Fibroblast of skin of left quadriceps (primary cell): ENCODE measurements at places on chromosomes 1 and 21.

DNA sequence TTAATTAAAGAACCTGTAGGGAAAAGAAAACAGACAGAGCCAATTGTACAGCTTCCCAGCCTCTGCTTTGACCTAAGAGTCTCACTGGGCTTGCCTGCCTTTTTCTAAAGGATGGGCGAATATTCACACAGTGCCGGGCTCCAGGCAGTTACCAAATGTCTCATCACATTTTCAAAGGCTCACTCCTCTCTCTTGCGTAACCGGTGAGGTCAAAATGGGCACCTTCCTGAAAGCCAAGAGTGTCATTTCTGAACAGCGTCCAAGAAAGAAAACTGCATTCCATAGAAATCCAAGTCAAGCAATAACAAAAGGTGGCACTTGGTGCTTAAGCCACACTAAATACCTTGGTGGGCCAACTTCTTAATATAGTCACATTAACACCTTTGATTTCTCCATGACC, 710 bp upstream of the PALMD start:
- no peak for DNase-seq

- DNase-seq, result no peak
Observed at GRCh38 chr1:155392898-155393411, 72.3 kb downstream of the RUSC1 start.

DNA sequence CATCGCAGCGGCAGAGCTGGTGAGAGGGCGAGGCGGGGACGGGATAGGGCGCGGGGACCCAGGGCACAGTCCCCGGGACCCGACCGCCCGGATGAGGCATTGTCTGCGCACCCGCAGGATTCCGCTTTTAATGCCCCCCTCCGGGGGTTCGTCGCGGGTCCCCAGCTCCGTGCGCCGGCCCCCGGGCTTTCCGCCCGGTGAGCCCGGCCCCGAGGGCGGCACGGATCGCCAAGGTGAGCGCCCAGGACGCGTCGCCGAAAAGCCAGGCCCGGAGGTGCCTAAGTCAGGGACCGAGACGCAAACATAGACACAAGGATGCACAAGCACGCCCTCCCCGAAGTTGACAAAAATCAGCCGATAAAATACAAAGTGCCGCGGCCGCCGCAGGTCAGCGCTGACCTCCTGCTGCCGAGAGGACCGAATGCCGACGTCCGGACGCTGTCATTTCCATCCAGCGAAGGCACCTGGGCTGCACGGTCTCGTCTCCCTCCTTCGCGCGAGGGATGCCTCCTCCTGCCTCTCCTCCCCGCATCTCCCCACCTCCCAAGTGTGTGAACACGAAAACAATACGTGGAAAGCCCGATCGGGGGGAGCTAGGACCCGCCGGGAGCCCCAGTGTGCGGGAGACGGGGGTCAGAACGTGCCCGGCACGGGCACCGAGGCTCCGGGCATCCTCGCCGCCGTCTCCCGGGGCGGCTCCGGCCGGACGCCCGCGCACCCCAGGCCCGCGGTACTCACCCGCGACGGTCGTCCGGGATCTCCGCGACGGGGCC, 101.1 kb upstream of the SOD1 start:
- peak; percentile 20 for DNase-seq

DNA sequence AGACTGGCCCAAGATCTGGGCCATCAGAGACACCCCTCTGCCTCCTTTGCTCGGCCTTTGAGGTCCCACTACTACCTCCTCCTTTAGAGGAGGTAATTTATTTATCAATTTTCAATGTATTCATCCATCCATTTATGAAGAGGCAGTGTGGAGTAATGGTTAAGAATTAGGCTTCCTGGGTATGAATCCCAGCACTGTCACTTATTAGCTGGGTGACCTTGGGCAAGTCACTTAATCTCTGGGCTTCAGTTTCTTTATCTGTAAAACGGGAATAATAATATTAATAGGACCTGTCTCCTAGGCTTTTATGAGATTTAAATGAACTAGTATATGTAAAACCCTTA, 1.7 kb downstream of the NR0B2 start:
- DNase-seq, result no peak

- no peak for DNase-seq
Observed at GRCh38 chr1:44447051-44447810, 42.2 kb downstream of the RNF220 start.

GRCh38 chr1:83617883-83618282, 381.0 kb downstream of the TTLL7 start:
- no peak for DNase-seq

DNA sequence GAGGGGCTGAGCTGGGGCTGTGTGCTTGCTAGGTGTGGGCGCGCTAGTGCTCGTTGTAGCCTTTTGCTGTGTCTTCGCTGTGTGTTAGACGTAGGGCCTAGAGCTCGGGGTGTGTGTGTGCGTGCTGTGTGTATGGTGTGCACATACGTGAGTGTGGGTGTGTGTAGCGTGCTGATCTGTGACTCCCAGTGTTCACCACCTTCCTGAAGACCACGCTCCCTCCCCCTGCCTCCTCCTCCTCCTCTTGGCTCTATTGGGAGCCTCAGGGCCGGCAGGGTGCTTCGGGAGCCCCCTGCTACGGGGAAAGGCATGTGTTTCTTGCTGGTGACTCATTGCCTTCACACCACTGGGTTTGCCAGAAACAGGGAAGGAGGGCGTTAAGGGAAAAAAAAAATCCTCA, 9.4 kb upstream of the KCNC4 start:
- DNase-seq, result no peak

GRCh38 chr1:102942324-102942723, 166.0 kb downstream of the COL11A1 start:
- no peak for DNase-seq

GRCh38 chr1:170701962-170702361, 38.0 kb downstream of the PRRX1 start:
- DNase-seq, result no peak

GRCh38 chr1:18541046-18541795, 60.5 kb downstream of the KLHDC7A start:
- no peak for DNase-seq

GRCh38 chr1:243287652-243288051, 31.8 kb downstream of the SDCCAG8 start:
- peak; percentile 55 for DNase-seq

GRCh38 chr21:46665566-46665965, 30.1 kb downstream of the PRMT2 start:
- DNase-seq, result no peak

GRCh38 chr1:41333146-41333784, 28.0 kb upstream of the FOXO6 start:
- no peak for DNase-seq

DNA sequence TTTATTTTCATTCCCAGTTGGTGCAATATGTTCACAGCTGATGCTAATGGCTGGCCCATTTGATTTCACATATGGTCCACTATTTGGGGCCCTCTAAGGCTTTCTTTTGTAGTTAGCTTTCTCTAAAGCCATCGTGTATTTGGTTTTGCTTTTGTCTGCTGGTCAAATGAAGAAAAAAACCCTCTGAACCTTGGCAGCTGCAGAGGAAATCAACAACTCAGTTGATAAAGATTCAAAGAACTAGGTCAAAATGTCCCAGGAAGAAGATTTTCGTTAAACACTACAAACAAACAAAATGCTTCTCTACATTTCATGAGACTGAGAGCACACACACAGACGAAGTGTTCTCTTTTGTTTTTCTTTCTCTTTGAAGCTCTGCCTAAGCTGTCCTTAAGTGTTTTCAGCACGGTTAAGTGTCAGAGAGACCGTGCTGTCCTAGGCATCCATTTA, 655.0 kb downstream of the RWDD3 start:
- no peak for DNase-seq

- DNase-seq, result no peak
Observed at GRCh38 chr1:157472959-157473358, 79.4 kb downstream of the FCRL5 start.

DNA sequence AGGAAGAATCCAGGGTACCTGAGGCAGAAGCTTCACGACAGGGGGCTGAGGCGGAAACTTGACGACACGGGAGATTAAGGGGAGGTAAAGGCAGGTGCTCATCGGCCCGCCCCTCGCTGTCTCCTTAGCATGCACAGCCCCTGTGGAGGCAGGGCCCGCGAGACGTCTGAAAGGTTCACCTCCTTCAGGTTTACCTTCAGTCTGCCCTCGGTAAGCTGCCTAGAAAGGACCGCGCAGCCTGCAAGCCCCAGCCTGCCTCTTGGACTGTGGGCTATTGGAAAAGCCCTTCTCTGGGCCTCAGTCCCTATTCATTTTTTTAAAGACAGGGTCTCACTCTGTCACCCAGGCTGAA, 28.5 kb downstream of the KNCN start:
- DNase-seq, result no peak

DNA sequence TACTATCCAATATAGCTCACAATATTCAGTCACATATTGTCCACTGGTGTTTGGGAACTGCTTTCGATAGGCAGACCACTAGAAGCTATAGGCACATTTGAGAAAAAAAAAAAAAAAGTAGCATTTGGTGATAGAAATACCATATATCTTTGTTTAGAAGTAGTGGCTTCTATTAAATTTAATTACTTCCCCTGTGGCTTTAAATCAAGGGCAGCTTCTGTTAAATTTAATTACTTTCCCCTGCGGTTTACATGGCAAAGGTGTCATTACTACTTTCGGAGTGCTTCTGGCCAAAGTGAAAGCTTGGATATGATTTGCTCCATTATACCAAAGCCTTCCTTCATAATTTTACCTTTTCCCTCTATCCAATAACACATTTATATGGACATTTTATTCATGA, 229.9 kb downstream of the TTLL7 start:
- DNase-seq, result no peak

DNA sequence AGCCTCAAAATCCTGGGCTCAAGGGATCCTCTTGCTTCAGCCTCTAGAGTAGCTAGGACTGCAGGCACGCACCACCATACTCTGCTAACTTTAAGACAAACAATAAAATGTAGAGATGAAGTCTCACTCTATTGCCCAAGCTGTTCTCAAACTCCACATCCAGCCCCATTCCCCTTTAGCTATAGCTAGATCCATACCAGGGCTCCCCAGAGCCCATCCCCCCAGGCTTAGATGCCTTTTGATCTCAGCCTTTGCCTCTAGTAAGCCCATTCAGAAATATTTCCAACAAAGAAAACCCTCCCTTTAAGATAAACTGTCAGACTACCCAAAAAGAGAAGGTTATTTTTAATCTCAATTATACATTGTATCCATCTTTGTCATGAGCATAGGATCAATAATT, 325.4 kb downstream of the CHRM3 start:
- DNase-seq, result no peak

DNA sequence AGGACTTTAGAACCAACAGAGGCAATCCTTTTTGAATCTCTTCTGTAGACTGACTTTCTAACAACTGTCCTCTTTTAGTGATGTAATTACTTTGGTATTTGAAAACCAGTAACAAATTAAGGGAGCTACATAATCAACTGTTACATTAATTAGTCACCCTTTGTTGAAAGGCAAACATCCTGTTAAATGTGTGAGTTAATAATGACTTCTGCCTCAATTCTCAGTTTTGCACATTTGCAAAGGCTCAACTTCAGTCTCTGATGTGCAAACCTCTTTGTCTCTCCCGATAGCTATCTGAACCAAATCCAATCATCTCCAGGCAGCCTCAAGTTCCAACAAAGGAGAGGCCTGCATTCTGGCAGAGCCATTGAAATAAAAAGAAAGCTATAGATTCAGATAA, 135.4 kb upstream of the C8B start:
- no peak for DNase-seq

DNA sequence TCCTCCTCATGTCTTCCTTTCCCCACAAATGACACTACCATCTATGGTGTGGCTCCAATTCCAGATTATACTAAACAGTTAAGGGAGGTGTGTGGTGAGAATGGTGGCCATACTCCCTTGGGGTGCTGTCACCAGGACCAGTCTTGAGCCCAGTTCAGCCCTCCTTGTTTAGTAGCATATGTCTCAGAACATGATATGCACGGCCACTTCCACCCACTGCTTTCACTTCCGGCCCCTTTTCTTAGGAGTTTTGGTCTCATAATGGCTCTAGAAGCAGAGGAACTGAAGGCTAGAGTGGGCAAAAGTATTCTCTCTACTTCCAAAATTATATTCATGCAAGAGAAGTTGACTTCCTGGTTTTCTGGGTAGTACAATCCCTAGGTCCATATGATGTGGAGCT, 45.3 kb upstream of the CACNA1E start:
- no peak for DNase-seq

DNA sequence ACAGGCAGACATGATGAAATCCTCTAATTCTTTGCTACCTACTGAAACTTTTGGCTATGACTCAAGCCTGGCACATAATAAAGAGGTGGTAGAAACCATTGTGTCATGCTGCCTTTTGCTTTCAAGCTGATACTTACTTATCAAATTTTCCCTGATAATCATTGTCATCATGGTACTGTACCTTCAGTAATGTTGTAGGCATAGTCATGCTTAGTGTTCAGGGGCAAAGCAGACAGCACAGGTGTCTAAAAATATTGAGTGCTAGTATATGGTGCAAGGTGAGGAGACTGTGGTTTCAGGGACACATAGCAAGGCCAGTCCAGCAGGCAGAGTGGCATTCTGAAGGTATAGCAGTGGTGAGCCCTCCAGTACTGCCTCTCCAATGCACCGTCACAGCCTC, 226.9 kb upstream of the DEPDC1 start:
- no peak for DNase-seq

DNA sequence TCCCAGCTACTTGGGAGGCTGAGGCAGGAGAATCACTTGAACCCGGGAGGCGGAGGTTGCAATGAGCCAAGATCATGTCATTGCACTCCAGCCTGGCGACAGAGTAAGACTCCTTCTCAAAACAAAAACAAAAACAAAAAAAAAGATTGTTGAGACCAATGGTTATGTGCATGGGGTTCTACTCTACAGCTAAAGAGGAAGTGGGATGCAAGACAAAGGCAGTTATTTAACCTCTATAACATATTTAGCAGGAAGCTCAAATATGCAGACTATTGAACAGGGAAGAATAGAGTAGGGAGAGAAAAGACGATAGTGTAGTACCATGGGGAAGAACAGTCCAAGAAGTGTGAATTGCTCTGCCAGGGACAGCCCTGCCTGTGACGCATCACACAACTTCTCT, 227.7 kb downstream of the SMYD3 start:
- DNase-seq, result no peak

GRCh38 chr1:221793439-221794078, 51.7 kb upstream of the DUSP10 start:
- DNase-seq, result no peak

DNA sequence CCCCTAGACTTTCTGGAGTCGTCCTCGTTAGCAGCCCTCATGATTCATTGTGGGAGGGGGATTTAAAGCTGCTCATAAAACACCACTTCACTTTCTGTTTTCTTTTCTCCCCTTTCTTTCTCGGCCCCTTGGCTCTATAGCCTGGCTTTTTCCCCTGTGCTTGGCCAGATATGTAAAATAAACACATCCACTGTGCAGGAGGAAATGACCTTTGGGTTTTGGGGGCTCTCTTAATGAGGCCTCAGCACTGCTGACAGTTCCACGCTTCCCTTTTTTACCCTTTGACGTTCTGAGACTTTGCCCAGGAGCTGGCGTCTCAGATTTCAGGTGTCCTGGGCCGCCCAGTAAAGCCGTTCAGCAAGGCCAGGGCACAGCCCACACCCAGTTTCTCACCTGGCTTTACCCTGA, 65.7 kb downstream of the RUNX3 start:
- DNase-seq, result no peak

DNA sequence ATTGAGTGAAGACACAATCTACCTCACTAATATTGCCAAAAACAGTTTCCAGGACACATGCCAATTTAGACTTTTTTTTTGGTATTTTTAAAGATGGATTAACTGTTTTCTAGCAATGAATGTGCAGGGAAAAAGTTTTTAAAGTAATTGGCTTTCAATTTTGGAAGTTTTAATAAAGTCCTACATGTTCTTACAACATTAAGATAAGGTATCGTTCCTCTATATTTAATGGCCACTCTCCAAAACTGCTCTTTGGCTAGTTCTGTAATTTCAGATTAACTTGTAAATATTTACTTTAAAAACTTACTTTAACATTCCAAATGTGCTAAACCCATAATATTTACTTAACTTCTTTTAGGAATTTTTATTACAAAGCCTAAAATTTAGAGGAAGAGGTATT, 1332.2 kb upstream of the PRMT6 start:
- no peak for DNase-seq
